Tibial nerve (tissue), 4 donors: ENCODE measurements at places on chromosomes 5 and 9. TPM values are rescaled to one million over a fixed set of nuclear protein-coding genes. Genes with fewer than 3 reads are reported as not detected.
A peak's percentile ranks its signal among the peaks of the same experiment; 100 is the strongest.

DNA sequence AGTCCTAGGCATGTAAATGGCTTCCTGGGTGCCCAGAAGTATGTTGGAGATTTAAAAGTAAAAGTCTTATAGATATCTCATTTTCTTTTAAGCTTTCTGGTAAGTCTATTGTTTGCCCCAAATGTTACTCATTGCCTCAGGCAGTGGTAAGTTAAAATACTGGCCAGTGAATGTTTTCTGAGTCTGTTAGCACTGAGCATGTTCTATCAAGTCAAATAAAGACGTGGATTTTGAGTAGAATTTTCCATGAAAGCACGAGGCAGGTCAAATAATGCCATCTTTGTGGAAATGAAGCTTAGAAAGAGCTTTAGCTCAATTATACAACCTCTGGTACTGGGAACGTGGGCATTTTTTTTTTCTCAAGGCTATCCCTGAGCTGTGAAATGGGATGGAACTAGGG is 651.3 kb upstream of the ACO1 start:
- no peaks in the 10 kb centered on the region for H3K4me1 ChIP-seq
- no peaks in the 10 kb centered on the region for H3K36me3 ChIP-seq
- H3K27me3 ChIP-seq = no peaks in the 10 kb centered on the region
- H3K27ac ChIP-seq = no peak overlapping the region
- DNase-seq = no peak
- H3K4me3 ChIP-seq = no peak overlapping the region

DNA sequence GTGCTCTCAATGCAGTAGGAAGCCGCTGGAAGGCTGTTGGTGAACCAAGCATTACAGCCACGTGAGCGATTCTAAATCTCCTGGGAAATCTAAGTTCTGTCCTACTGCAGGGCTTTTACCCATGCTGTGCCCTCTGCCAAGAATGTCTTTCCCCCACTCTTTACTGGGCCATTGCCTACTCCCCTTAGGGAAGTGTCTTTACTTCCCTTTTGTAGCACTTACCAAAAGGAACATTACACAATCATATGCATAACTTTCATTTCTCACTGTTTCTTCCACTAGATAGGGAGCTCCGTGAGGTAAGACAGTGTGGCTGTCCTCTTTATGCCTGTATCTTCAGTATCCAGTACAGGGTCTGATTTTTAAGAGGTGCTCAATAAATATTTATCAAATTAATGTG is 241.7 kb upstream of the NR4A3 start:
- H3K27me3 ChIP-seq = no peaks in the 10 kb centered on the region
- DNase-seq = no peak
- H3K4me1 ChIP-seq = no peaks in the 10 kb centered on the region
- no peaks in the 10 kb centered on the region for H3K36me3 ChIP-seq
- no peak overlapping the region for H3K27ac ChIP-seq
- no peak overlapping the region for H3K4me3 ChIP-seq

FIBCD1 gene
- not detected for total RNA-seq

GRCh38 chr9:135907006-135907430 is 328 bp downstream of the CAMSAP1 start:
- DNase-seq = no peak
- peak overlapping the region; percentile 85 for H3K27ac ChIP-seq
- H3K36me3 ChIP-seq = no peaks in the 10 kb centered on the region
- H3K27me3 ChIP-seq = no peaks in the 10 kb centered on the region
- H3K4me3 ChIP-seq = peak overlapping the region; percentile 49
- H3K4me1 ChIP-seq = peaks cover 26% of the 10 kb centered on the region

SHOC1 gene
- not detected for total RNA-seq

- peaks cover 17% of the 10 kb centered on the region for H3K36me3 ChIP-seq
- no peak overlapping the region for H3K4me3 ChIP-seq
- no peak for DNase-seq
- no peaks in the 10 kb centered on the region for H3K27me3 ChIP-seq
Observed at GRCh38 chr9:84731696-84732095, 62.2 kb downstream of the NTRK2 start.

NR4A3 gene
- 12.7 TPM for total RNA-seq

DNA sequence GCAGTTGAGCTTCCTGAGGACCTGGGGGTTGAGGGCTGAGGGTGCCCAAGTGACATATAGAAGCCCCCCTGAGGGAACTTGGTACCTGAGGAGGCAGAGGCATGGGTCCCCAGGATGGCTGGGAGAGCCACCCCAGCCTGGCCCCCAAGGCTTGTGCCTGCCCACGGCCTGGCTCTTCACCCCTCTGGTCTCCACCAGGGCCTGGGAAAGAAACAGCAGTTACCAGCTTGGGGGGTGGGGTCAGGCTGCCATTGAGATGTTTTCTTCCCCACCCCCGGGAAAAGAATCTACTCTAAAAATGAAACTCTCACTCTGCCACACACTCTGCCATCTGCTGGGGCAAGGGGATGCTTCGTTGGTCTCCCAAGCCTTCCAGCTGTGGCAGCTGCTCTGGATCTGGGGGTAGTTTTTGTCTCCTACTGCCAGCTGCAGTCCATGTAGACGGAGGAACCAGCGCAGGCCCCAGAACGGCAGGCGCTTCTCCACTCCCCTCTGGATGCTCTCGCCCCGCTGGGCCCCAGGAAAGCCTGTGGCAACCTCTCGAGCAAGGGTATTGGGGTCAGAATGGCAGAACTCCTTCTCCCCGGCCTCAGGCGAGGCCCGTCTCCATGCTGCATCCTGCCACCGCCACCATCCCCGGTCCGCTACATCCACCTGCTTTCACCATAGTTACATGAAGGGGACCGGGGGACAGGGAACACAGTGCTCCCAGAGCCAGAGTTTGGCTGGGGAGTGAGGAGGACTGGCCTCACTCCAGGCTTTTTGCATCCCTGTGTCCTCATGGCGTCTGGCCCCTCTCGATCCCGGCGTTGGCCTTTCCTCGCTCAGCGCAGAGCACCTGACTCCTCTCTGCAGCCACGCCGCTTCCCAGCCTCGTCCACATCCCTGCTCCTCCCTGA is 123.5 kb downstream of the DAB2IP start:
- H3K4me1 ChIP-seq = peaks cover 28% of the 10 kb centered on the region
- H3K27ac ChIP-seq = peak overlapping the region; percentile 86
- no peaks in the 10 kb centered on the region for H3K27me3 ChIP-seq
- DNase-seq = peak; percentile 8
- H3K4me3 ChIP-seq = no peak overlapping the region

DNA sequence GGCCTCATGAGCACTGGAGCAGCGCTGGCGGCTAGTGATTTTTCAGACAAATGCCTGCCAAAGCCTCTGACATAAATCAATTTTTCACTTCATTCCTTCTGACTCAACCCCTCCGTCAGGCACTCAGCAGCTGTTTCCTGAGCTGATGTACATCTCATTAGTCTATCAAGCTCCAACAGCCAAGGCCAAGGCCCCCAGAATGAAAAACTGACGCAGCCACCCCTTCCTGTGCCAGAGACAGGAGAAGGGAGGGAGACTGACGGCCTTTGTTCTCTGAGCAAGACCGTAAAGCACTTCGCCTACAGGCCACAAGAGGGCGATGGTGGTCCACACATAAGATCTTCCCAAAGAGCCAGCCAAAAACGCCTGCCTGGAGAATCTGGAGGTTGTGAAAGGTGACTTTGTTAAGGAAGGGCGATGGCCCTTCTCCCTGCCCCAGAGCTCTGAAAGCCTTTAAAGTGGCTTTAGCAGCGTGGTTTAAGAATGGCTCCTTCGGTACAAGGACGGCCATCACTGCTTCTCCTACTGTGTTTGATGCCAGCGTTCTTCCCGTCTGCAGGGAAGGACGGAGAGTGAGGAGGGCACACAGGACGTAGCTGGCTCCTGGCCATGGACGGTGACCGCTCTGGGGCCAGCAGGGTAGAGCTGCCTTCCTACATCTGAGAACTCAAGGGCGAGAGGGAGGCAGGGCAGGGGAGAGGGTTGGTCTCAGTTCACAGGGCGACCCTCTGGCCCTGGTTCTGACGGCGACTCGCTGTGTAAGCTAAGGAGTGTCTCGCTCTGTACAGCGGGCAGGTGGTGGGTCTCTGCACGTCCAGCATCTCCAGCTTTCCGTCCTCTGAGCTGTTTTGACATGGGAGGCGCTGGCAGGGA is 37.0 kb downstream of the ALG2 start:
- peak overlapping the region; percentile 31 for H3K4me3 ChIP-seq
- no peaks in the 10 kb centered on the region for H3K4me1 ChIP-seq
- no peak overlapping the region for H3K27ac ChIP-seq

DNA sequence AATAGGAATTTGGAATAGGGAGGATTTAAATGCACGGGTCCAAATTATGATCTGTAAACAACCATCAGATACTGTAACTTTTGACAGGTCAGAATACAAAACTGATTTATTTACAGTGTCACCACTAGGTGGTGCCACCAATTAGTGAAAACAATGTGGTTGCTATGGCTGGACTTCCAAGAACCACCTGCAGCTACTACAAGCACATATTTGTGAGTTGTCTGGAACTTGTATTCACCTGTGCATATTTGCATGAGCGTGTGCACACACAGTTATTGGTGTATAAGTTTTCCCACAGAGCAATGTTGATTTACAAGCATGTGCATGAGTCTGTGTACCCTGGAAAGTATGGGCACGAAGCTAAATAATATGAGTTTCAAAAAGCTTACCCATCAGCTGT is 3.0 kb upstream of the HRCT1 start:
- no peak overlapping the region for H3K27ac ChIP-seq
- DNase-seq = no peak
- no peaks in the 10 kb centered on the region for H3K36me3 ChIP-seq
- H3K4me3 ChIP-seq = no peak overlapping the region
- H3K4me1 ChIP-seq = peaks cover 51% of the 10 kb centered on the region
- no peaks in the 10 kb centered on the region for H3K27me3 ChIP-seq

DNA sequence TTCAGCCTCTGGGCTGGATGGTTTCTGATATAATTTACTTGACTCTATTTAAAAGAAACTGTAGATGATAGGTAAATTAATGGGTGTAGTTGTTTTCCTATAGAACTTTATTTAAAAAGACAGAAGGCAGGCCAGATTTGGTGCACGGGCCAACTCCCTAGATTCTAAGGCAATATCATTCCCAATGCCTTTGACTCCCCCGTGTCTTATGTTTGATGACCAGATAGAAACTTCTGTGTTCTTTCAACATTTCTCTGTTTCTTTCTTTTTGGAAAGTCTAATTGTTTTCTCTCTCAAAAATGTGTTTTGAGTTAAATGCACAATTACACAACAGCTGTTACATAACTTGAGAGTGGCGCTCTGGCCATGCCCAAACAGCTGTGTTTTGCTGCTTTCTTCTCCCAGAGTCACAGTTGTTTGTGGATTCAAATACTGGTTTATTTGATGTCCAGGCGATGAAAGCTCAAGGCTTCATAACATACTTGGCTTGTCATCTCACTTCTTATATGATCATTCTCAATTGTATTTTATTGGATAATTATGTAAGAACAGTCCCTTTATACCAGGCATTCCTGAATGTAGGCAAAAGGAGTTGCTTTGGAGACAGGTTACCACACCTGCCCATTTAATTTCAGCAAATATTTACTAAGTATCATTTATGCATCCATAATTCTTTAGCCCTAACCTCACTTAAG is 1.7 kb upstream of the ALDH1A1 start:
- peak overlapping the region; percentile 87 for H3K27ac ChIP-seq
- no peak overlapping the region for H3K4me3 ChIP-seq

C5 gene
- total RNA-seq = 25.3 TPM

GPR150 gene
- total RNA-seq = 2.3 TPM

DNA sequence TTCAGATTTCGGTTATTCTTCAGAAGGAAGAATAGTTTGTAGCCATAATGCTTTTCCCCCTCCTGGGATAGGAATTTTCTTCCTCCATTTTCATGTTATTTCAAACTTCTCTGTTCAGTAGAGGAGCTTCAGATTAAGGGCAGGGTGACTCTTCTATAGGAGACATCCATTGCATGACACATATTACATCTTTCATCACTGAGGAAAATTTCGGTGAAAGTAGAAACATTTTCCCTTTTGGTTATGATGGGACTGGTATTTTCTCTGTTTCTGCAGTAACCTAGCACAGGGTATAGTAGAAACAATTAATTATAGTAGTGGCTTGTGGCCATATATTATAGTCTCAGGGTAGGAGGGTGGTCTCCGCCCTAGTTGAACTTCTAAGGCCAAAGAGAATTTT is 1.1 kb downstream of the IPO11 start:
- no peaks in the 10 kb centered on the region for H3K27me3 ChIP-seq
- peaks cover 4% of the 10 kb centered on the region for H3K4me1 ChIP-seq
- H3K36me3 ChIP-seq = no peaks in the 10 kb centered on the region
- H3K4me3 ChIP-seq = peak overlapping the region; percentile 91
- DNase-seq = no peak

DNA sequence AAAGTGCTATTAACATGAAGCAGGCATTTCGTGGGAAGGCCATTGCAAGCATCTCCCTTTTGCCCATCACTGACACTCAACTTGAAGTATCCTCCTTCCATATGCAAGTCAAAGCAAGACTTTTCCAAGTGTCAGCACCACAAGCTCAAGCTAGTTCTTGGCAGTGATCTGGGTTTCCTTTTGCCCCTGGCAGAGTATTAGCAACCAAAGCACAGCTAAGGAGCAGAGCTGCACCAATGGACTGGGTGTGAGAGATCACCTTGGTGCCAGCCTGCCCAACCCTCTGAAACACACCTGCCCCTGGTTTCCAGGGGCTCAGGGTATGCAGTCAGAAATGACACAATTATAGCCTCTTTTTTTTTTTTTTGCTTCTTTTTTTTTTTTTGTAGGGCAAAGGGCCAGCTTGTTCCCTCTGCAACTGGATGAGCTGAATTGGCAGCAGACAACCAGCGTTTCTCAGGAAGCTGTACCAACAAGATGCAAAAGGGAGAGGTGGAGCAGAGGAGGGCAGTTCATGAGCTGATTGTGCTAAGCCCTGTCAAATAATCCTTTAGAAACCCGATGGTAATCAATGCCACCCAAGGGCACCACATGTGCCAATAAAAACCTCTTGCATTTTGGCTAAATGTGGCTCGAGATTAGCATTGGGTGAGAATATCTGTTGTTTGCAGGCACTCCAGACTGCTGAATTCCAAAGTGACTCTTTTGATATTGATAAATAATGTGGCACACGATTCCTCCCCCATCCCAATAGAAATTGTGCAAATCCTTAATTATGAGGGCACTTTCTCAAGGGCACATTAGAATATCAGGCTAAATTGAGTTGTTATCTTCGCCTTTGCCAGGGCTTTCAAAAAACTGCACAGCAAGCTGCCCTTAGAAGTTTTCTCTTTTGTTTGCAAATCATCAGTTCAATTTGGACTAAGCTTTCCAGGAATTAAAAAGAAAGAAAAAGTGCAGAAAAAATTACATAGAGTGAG is 192.4 kb downstream of the GAS1 start:
- DNase-seq = no peak
- H3K4me3 ChIP-seq = no peak overlapping the region
- H3K36me3 ChIP-seq = no peaks in the 10 kb centered on the region
- no peaks in the 10 kb centered on the region for H3K27me3 ChIP-seq
- H3K4me1 ChIP-seq = no peaks in the 10 kb centered on the region

ZMYND19 gene
- 17.4 TPM for total RNA-seq

GLRX gene
- 72.0 TPM for total RNA-seq

DNA sequence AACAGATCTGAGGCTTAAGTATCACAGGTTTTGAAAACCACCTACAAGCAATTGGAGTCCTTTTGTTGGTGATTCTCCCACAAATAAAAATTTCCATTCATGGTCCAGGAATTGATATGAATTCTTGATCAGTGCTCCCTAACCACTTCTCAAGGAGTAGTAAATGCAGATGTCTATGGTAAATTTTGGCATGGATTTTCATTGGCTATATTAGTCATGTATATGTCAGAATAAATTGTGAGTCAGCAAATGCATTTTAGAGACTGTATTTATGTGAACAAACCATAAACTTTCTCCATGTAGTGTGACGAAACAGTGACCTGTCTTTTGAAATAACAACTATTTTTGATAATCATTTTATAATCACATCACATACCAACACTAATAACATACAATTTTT is 611.1 kb downstream of the HTR1A start:
- H3K27me3 ChIP-seq = no peaks in the 10 kb centered on the region
- H3K4me1 ChIP-seq = no peaks in the 10 kb centered on the region
- no peaks in the 10 kb centered on the region for H3K36me3 ChIP-seq
- no peak overlapping the region for H3K4me3 ChIP-seq
- no peak for DNase-seq
